IMR-90 (cell line): ENCODE measurements at places on chromosomes 16 and 17. TPM values are rescaled to one million over a fixed set of nuclear protein-coding genes. Genes with fewer than 3 reads are reported as not detected.

- no peaks in the 10 kb centered on the region for H3K27me3 ChIP-seq
- no peak overlapping the region for H3K4me3 ChIP-seq
- DNase-seq, result no peak
- peaks cover 11% of the 10 kb centered on the region for H3K4me1 ChIP-seq
- peaks cover 8% of the 10 kb centered on the region for H3K36me3 ChIP-seq
- H3K27ac ChIP-seq, result no peak overlapping the region
Measured at GRCh38 chr17:76270127-76270592, 5.0 kb downstream of the UBALD2 start.

- no peaks in the 10 kb centered on the region for H3K27me3 ChIP-seq
- H3K4me3 ChIP-seq, result peak overlapping the region; percentile 79
- DNase-seq, result peak; percentile 40
- H3K27ac ChIP-seq, result peak overlapping the region; percentile 98
- H3K4me1 ChIP-seq, result no peaks in the 10 kb centered on the region; the same call in none of the 2 replicates
Measured at GRCh38 chr17:1398931-1399678, 917 bp downstream of the YWHAE start.

Gene HOXB2
- 2.7 and 3.1 TPM in 2 replicates for total RNA-seq

Gene SMCR8
- 10.6 and 10.9 TPM in 2 replicates for total RNA-seq

DNA sequence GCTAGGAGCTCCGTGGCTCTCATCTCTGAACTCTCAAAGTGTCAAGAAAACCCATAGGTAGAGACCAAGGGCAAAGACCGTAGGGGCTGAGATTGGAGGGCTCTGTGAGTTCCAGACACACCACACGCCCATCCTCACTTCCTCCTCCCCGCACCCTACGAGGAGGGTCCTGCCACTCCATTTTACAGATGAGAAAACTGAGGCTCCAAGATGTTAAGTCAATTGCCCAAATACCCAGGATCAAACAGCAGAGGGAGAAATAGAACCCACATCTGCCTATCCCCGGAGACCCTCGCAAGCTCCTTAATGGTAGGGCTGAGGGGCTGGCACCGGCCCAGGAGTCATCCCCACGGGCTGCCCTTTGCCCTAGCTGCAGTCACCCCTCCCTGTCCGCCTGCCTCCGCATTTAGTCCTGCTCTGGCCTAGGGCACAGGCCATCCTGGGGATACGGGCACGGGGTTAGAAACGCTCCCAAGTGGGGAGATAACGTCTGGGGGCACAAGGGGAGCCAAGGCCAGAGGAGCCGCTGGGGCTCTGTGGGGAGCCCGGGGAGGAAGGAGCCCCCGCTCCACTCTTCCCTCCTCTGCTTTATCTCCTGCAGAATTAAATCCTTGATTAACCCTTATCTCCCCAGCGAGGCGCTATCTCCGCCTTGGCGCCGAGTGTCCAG, 54.1 kb upstream of the ZC3H18 start:
- H3K4me1 ChIP-seq, result no peaks in the 10 kb centered on the region
- no peak overlapping the region for H3K4me3 ChIP-seq
- no peak for DNase-seq
- H3K27ac ChIP-seq, result no peak overlapping the region
- no peaks in the 10 kb centered on the region for H3K36me3 ChIP-seq

DNA sequence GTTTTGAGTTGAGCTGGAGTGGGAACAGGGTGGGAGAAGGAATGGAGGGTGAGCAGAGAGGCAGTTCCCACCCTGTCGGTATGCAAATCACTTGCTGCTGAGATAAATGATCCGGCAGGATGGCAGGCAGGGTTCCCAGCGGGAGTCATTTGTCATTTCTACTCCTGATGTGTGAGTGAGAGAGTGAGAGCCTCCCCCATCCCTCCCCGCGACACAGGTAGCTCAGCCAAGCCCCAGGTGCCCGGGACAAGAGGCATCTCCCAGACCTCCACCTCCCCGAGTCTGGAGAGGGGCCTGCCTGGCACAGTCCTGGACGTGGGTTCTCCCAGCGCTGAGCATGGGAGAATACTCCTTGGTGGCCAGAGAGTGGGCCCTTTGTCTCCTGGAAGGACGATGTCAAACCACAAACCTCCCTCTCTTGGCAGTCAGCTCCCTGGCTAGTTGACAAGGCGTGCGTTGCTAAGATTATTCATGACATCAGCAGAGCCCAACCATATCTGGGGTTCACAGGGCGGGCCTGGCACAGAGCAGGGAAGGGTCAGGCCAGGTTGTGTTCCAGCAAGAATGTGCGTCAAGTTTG, 33.7 kb upstream of the TNRC6C start:
- peak; percentile 49 for DNase-seq
- H3K4me3 ChIP-seq, result no peak overlapping the region
- H3K4me1 ChIP-seq, result no peaks in the 10 kb centered on the region
- no peak overlapping the region for H3K27ac ChIP-seq
- peaks cover 49% of the 10 kb centered on the region for H3K27me3 ChIP-seq

DNA sequence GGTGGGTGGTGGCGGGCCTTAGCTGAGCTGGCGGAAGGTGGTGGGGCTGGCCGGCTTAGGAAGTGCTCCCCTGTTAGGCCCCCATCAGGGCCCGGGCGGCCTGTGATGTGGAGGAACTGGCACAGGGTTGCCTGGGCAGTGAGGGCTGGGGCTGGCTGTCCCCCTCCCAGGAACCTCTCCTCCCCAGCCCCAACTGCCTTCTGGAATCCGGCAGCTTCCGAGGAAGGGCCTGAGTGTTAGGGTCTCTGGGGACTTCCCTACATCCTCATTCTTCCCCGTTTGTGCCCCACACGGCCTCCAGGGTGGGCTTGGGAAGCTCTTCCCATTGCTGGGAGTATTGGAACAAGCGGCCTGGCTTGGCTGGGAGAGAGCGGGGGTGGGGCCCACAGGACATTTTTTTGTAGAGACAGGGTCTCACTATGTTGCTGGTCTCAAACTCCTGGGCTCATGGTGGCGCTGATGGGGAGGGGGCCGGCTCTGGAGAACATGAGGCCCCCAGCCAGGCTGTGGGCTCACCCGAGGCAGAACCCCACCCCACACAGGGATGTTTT, 89.9 kb upstream of the CIBAR2 start:
- H3K27ac ChIP-seq, result peak overlapping the region; percentile 96
- DNase-seq, result no peak
- no peaks in the 10 kb centered on the region for H3K27me3 ChIP-seq
- no peaks in the 10 kb centered on the region for H3K36me3 ChIP-seq
- peaks cover 70% of the 10 kb centered on the region for H3K4me1 ChIP-seq

GRCh38 chr16:47018223-47018891, 44.9 kb upstream of the DNAJA2 start:
- H3K4me1 ChIP-seq, result no peaks in the 10 kb centered on the region
- no peaks in the 10 kb centered on the region for H3K36me3 ChIP-seq
- no peak overlapping the region for H3K27ac ChIP-seq
- DNase-seq, result peak; percentile 10

GRCh38 chr16:60170196-60170595, 1436.1 kb upstream of the GOT2 start:
- no peaks in the 10 kb centered on the region for H3K36me3 ChIP-seq
- H3K27ac ChIP-seq, result no peak overlapping the region
- no peaks in the 10 kb centered on the region for H3K4me1 ChIP-seq
- no peaks in the 10 kb centered on the region for H3K27me3 ChIP-seq
